Ureter (tissue), 1 donor: ENCODE measurements at places on chromosomes 11 and 22.
A peak's percentile ranks its signal among the peaks of the same experiment; 100 is the strongest.

GRCh38 chr22:32542066-32542676 lies 67.6 kb downstream of the FBXO7 start:
- no peak for DNase-seq

DNA sequence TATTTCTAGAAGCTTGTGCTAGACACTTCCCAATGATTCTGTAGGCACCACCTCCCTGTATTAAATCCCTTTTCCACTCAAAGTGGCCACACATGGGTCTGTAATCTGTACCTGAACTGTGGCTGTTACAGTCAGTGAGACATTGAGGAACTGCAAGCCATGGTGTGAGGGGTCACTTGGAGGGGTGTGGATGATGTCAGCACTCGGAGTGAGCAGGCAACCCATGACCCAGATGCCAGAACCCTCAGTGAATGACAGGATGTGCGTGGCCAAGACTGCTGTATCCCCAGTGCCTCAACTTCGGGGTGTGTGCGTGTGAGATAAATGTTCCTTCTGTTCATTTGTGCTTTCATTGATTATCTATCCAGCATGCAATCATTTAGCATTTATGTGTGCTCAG lies 14.7 kb upstream of the SHANK3 start:
- no peak for DNase-seq

DNA sequence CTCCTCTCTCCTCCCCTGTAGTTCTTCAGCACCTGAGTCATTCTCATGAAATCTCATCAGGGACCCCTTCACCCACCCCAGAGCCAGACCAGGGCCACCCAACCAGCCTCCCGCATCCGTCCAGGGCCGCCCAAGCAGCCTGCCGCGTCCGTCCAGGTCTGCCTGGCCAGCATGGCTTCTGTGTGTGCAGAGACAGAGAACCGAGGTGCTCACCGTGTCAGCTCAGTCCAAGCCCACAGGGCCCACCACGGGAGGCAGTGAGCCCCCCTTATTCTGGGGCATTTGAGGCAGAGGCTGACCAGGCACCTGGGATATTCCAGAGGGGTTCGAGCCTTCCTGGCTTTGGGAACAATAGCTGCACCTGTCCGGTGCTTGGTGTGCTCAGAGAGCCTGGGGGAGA lies 1117.3 kb downstream of the BRD1 start:
- DNase-seq = no peak

- no peak for DNase-seq
Observed at GRCh38 chr11:115606498-115607220, 102.4 kb upstream of the CADM1 start.

DNA sequence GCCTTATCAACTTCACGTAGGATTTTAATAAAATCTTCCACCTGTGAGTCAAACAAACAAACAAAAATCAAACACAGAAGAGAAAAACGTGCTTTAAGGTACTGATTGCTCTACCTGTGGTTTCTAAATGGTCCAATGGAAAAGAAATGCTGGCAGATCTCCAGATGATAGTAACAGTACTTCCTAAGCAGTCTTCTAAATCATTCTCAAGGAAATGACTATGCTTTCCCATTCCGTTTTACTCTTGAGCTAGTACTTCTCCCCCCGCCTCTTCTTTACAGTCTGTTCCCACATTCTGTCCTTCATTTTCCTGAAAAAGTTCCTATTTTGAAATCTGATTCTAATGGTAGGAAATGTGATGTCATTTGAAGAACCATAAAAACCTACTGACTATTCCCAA lies 25.4 kb downstream of the SAAL1 start:
- DNase-seq = no peak

DNA sequence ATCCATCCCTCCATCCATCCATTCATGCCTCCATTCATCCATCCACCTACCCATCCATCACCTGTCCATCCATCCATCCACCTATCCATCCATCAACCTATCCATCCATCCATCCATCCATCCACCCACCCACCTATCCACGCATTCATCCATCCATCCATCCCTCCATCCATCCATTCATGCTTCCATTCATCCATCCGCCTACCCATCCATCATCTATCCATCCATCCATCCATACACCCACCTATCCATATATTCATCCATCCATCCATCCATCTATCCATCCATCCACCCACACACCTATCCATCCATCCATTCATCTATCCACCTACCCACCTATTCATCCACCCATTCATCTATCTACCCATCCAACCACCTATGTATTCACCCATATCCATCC lies 13.8 kb downstream of the PARVG start:
- no peak for DNase-seq

GRCh38 chr22:23822101-23822671 lies 16.6 kb downstream of the DERL3 start:
- DNase-seq = no peak

GRCh38 chr11:10447445-10447844 lies 7.6 kb upstream of the AMPD3 start:
- DNase-seq = no peak

DNA sequence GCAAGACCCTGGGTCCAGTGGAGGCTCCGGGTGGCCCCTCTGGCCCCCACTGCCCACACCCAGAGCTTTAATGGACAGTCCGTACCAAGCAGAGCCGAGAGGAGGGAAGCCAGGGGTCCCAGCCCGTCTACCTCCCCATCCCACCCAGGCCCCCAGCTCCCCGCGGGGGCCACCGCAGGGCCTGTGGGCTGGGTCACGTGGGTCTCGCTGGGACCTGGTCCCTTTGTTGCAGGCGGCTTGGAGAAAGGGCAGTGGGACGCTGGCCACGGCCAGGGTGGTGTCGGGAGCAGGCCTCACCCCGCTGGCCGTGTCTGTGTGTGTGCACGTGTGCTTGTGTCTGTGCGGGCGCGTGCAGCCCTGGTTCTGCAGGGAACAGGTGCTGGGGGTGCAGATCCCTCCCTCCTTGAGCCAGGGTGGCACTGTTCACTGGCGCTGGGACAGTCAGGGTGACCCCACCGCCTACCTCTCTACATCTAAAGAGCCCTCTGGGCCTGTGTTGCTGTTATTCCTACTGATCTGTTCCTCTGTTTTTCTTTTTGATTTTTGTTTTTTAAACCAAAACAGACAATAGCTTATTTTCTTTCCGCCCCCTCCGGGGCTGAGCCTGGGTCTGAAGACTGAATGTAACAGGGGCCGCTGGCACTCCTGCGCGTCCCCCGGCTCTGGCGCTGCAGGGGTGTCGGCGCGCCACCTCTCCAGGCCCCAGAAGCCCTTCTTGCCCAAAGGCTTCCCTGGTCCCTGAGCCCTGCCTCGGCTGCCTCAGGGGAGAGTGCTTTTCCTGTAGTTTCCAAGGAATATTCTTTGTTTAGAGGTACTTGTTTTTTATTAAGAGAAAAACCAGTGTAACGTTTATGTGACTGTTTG lies 20.1 kb upstream of the TMEM191C start:
- DNase-seq = peak; percentile 32

- DNase-seq = peak; percentile 47
Observed at GRCh38 chr11:67268081-67268961, 2.0 kb downstream of the GRK2 start.

DNA sequence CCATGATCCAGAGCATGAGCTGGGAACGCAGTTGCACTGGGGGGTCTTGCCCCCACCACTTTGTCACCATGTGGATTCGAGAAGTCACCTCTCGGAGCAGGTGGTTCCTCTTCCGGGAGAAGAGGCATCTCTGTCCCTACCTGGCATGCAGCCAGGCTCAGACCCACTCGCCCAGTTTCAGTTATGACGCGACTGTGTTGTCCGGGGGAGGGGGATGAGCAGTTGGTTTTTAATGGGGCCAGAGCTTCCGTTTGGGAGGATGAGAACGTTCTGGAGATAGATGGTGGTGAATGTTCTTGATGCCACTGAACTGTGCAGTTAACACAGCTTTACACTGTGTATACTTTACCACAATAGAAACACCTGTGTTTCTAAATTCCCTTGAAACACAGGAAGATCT lies 41.5 kb downstream of the DHCR7 start:
- DNase-seq = no peak

- no peak for DNase-seq
Observed at GRCh38 chr11:120032766-120033390, 105.0 kb downstream of the TRIM29 start.

DNA sequence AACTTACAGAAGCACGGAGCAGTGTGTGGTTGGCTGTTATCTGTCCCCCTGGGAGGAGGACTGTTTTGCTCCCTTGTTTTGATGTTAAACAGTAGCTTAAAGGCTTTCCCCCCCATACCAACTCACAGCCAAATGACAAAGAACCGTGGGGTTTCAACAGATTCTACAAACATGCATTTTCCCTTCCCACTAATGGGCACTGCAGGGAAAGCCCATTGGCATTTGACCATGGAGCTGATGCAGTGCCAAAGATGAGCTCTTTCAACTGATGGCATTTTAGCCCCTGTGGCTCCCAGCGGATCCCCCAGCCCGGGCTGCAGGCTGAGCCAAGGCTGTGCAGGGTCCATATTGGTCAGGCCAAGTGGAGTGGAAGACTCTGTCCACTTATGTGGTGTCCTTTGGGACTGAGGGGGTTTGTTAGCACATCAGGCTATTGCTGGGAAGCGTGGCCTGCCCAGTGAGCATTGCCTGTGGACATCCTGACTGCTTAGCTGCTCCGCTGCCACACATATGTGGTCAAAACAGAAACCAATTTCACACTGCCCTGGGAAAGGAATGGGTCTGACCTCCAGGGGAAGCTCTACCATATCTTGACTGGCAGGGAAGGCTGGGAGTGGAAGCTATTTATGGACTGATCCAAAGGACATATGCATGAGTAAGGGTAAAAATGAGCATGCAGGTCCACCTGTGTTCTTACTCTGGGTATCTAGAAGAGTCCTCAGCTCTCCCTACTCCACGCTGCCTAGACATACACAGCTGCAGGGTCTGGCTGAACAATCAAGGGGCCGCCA lies 116.4 kb upstream of the PARVA start:
- DNase-seq = no peak
